ENCODE measurements at places on chromosomes 12 and 14.

DNA sequence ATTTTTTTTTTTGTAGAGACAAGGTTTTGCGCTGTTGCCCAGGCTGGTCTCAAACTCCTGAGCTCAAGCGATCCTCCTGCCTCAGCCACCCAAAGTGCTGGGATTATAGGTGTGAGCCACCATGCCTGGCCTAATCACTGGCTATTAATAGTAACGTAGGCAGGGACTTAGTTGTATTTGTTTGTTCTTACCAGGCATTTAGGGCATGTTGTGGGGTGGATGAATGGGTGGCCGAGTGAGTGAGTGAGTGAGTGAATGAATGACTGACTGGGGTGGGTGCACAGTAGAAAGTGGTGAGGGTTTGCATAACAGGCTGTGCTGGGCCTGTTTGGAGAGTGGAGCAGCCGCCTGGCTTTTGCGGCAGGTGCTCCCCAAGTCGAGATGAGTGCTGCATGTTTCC is 87.0 kb downstream of the FOXN4 start:
- DNase-seq: no peak

DNA sequence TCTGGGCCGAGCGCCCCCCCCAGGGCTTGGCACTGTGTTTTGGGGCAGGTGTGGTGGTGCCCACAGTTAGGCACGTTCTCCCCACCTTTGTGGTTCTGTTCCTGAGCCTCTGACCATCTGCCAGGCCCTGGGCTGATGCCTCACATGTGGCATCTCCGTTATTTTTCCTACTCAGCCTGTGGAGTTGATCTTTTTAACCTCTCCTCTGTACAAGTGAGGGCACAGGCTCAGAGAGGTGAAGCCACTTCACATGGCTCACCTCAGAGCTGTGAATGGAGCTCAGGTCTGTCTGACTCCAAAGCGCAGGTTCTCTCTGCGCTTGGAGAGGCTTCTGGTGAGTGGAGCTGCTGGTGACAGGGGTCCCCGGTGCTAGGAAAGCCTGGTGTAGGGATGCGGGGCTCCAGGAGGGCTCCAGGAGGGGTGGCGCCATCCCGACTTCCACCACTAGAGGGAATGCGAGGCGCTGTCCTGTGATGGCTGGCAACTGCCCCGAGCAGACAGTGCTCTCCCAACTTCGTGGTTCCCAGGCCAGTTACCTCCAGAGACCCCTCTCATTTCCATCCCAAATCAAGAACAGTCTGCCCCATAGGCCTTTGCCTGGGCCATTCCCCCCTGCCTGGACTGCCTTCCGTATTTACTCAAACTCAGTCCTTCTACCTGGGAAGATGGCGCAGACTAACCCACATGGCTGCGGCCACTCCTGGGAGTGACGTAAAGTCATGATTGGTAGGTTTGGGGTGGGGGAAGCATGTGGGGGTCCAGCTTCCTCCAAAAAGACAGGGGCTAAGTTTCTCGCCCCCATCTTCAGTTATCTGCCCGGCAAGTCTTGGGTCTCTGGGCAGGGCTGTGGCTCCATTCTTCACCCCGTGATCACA is 9.9 kb downstream of the BCL7A start:
- DNase-seq: no peak

DNA sequence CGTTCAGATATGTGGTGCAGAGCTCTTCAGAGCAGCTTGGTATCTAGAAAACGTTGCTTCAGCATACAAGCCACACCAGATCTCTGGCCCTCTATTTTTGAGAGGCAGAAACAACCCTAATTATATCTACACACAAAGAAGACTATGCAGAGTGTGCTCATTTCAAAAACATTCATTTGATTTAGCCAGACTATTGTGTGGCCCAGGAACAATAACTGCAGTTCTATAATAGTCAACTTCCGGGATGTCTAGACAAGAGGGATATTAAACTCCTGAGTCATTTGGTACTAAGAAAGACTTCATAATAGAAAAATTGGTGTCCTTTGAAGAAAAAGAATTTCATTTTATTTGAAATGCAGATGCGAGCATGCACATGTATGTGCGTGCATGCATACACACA is 153.8 kb downstream of the PELI2 start:
- no peak for DNase-seq

DNA sequence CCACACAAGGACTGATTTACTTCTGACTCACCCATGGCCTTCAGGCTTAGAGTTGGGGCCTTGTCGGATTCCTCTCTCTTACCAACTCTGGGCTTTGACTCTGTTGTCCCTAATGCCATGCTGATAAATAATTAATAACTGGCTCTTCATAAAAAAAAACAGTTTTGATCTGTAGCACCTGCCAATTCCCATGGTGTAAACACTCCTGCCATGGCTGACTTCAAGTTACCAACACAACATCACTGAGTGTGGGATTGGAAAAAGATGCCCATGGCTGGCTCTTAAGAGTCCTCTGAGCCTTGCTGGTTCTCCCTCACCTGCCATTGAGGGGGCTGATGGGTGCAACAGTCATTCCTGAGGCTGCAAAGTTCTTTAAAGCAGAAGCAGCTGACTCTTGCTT is 104.8 kb downstream of the KIF26A start:
- DNase-seq: no peak

GRCh38 chr12:50918584-50919316 is 33.6 kb upstream of the HIGD1C start:
- no peak for DNase-seq

DNA sequence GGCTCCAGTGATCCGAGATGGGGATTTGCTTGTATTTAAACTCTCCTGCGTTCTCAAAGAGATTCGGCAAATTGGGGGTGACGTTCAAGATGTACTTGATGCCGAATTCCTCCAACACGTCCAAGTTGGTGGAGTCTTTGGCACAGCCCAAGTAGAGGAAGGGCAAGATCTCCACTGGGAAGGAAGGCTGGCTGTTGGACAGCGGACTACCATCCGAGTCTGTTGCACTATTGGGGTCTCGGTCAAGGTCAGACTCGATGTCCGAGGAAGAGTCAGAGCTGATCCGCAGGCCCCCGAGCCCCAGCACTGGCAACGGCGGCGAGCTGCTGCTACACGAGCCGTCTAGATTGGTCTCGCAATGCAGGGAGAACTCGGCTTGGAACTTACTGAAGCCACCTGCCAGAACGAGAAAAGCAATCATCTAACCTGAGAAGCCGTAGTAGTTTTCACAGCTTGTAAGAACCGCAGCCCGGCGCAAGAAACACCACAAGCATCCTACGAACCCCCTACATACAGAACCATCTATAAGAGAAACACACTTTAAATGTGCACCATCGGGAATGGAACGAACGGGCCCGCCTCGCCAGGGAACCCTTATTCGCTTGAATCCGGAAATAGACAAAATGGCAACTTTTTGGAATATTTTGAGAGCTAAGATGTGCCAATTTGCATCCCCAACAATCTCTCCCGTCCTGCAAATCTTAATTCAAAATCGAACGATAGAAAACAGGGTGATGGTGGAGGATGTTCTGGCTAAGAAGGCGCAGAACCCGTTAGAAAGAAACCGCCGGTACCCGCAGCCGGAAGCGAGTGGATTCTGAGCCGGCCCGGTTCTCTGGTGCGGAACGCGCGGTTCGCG is 1.4 kb downstream of the DUSP6 start:
- no peak for DNase-seq

DNA sequence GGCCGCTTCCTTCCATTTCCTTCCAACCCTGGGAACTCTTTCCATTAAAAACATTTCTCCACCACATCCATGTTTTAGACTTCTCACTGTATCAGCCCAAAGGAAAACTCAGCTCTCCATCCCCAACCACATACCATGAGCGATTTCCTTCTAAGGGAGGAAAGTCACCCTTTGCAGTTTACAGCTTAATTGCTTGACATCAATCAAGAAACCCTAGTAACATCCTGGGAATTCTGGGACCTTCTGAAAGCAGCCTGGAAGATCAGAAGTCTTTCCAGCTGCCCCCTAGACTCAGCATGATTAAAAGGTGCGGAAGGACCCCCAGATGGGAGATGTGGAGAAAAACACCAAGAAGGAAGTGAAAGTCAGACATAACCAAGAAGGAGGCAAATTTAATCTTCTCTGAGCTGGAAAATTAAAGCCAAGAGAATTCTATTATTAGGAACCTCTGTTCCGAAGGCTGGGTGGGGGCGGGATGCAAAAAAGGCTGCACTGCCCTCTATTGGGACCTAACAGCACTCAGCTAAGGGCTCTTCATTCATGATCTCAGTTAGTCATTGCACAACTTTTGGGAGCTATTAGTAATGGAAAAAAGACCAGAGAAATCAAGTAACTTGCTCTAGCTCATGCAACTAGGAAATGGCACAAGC is 73.3 kb upstream of the PLXNC1 start:
- DNase-seq: peak; percentile 60

DNA sequence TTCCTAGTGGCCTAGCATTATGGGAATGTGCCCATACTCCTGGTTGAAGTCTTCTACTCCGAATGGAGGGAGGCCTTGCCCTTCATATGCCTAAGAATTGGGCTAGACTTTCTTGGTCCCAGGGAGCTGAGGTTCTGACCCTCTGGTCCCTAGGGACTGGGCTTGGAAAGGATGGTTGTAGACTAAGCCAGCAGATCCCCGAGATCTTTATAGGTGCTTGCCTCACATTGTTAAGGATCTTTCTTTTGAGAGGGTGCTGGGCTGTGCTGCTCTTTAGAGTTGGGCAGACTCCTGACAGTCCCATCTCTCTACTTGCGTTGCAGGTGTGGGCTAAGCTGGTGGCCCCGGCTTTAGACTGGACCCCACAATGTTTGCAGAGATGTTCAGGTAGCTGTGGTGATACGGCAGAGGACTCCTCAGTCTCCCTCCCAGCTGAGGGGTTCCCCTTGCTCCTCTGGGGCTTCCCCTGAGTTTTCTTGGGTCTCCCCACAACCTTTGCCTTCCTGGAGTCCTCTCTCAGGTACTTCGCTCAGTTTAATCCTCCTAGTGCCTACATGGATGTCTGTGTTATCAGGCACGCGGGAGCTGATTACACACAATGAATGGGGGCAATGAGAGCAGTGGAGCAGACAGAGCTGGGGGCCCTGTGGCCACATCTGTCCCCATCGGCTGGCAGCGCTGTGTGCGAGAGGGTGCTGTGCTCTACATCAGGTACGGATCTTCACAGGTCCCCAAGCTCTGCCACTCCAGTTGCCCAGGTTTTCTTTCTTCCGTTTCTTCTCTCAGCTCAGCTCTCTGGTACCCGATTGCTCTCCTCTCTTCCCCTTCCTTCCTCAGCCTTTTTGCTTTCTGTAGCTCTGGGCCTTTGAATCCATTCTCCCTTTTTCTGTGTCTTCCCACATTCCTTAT is 1.3 kb downstream of the MBD6 start:
- DNase-seq: no peak

DNA sequence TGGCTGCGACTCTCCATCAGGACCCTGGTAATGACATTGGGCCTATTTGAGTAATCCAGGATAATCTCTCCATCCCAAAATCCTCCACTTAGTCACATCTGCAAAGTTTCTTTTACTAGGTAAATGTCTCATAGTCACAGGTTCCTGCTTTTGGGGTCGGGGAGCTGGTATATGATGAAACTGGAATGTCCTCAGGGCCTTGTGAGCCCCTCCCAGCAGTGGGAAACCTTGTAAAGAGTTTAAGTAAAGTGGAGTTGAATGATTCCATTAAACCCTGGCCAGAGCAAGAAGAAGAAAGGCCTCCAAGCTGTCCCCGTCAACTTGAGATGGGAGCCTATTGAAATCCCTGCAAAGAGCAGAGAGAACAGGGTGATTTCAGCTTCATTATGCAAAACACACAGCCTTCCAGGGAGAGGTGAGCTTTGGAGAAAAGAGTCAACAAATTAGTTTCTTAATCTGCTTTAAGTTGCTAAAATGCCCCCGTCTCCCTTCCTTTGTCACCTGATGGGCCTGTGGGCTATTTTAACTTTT is 12.6 kb downstream of the WSCD2 start:
- DNase-seq: no peak

DNA sequence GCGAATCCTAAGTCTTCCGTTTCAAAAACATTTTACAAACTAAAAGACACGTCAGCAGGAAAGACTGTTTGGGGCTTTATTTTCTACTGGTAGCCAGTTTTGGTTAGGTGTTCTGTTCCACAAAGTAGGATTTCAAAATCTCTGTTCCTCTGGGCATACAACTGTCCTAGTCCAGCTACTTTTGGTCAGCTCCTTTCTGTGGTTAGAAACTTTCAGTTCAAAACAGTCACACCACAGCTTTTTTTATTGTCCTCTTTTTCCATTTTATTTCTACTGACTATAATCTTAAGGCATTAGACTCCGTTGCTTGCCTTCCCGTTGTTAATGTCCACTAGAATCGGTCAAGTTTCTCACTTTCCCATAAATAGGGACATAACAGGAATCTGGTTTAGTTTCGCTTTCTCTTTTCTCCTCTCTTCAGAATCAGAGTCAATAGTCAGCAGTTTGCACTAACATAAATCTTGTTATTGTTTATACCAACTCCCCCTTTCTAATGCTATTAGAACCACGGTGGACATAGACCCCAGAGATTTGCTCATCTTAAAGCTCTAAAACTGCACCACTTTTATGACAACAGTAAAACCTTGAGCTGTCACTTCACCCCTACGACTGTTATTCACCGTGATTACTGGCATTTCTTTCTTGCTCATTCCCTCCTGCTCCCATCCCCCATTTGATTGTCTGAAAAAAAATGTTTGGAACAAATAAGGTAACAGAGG is 41.5 kb upstream of the NPAS3 start:
- peak; percentile 25 for DNase-seq

GRCh38 chr12:67807814-67808213 is 159.3 kb downstream of the DYRK2 start:
- DNase-seq: no peak

DNA sequence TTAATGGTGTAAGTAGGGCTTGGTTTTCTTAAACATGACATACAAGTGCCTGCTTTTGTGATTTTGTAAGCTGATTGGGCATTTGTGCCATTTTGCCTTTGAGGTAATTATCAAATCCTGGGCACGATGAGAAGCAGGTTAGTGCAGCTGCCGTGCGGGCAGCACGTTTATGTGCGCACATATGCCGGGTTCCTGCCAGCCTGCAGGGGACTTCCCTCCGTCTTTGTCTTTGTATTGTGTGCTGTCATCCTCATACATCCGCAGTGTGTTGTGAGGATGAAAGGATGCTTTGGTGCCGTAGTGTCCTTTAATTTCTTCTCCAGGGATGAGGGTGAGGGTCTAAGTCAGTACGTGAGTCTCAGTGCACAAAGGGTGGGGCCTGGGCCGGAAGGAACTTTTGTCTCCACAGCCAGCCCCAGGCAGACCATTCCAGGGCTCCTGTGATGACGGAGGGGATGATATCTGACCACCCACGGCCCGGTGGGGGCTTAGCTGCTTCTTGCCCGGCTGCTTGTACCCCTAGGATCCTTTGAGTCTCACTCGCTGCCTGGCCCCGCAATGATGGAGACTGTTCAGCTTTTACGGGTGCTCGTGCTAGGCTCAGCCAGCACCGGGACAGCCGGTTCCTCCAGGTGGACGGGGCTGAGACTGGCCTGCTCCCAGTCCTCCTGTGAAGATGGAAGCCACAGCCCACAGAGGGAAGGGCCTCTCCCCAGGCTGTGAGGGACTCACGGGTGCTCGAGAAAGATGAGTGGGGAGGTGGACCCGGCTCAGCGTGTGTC is 54.6 kb downstream of the ADGRD1 start:
- DNase-seq: no peak

Data from HepG2 (cell line).